CD14-positive monocyte (primary cell): ENCODE measurements at places on chromosomes 5 and 9. TPM values are rescaled to one million over a fixed set of nuclear protein-coding genes. Genes with fewer than 3 reads are reported as not detected.

- H3K36me3 ChIP-seq: no peaks in the 10 kb centered on the region
- no peak overlapping the region for H3K27ac ChIP-seq
- no peaks in the 10 kb centered on the region for H3K4me1 ChIP-seq
- H3K27me3 ChIP-seq: no peaks in the 10 kb centered on the region
Measured at GRCh38 chr5:12095808-12096281, 191.6 kb upstream of the CTNND2 start.

DNA sequence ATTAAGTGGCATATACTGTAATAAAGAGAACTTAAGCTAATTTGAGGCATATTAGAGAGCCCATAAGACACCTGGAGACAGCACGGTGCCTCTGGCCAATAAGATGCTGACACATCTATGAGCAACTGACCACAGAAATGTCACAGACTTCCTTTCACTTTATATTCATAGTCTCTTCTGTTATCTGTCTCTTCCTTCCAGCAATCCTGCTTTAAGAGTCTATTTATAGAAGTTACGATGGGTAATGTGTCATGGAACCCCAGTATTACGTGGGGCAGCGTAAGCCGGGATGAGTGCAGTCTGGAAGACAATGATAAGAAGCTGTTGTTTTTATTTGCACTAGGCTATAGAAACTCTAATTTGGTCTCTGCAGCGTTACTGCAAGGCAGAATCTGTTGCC lies 136.8 kb downstream of the CFAP90 start:
- H3K4me1 ChIP-seq: no peaks in the 10 kb centered on the region
- no peak overlapping the region for H3K27ac ChIP-seq
- no peak for DNase-seq
- H3K4me3 ChIP-seq: no peak overlapping the region

GRCh38 chr5:110386782-110387181 lies 339.7 kb downstream of the TMEM232 start:
- H3K4me3 ChIP-seq: no peak overlapping the region
- no peaks in the 10 kb centered on the region for H3K36me3 ChIP-seq
- no peak for DNase-seq
- H3K4me1 ChIP-seq: no peaks in the 10 kb centered on the region
- no peak overlapping the region for H3K27ac ChIP-seq

FCN1 gene
- 6,268 TPM for polyA plus RNA-seq

DNA sequence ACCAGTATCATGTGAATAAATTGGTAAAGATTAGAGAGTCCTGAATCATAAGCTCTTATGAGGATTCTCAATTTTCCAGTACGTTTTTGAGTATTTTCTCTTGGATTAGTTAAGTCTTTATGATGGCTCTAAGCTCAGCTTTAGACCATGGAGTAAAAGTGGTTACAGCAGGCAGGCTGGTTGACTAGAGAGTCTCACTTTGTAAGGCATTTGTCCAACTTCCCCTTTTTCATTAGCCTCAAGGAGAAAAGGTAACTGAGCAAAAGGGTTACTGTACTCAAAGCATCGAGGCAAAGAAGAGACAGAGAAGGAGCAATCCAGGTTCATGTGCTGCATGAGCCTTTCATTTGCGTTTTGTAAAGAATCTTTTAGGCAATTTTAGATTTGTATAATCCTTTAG lies 8.5 kb downstream of the NOP16 start:
- H3K4me3 ChIP-seq: no peak overlapping the region
- no peaks in the 10 kb centered on the region for H3K4me1 ChIP-seq
- no peak overlapping the region for H3K27ac ChIP-seq
- no peak for DNase-seq
- no peaks in the 10 kb centered on the region for H3K27me3 ChIP-seq
- H3K36me3 ChIP-seq: peaks cover 32% of the 10 kb centered on the region

DNA sequence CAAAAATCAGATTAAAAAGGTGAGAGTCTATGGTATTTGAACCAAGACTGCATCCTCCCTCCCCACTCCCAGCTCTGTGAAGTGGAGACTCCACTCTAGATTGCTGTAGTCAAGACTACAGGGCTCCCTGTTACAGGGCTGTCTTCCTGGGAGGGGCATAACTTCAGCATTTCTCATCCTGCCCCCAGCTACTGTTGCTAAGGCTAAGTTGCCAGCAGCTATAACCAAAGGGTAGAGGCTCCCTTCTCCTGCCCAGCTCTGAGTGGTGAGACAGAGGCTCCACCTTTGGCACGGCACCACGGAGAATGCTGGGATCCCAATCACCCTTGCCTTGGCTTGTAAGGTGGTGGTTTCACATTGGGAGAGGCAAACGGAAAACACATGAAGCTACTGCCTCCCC lies 39.2 kb upstream of the GCNT4 start:
- H3K4me3 ChIP-seq: no peak overlapping the region
- H3K36me3 ChIP-seq: no peaks in the 10 kb centered on the region
- H3K4me1 ChIP-seq: peaks cover 12% of the 10 kb centered on the region
- no peak for DNase-seq

DNA sequence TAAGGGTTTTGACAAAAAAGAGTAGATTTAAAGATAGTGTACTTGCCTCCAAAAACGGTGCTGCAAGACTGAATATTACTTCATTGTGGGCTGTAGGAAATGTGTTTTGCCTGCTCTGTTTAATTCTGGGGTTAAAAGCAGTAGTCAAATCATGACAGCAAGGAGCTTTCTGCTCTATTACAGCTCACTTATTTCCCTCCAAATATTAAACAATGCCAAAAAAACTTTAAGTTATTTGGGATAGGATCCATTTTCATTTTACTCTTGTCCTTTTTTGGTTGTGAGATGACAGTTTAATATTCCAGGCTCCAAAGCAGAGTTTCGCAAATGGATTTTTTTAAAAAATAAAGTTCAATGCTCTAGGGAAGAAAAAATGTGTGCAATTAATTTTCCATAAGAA lies 340.4 kb upstream of the RGMB start:
- no peaks in the 10 kb centered on the region for H3K36me3 ChIP-seq
- no peak overlapping the region for H3K4me3 ChIP-seq
- H3K27ac ChIP-seq: no peak overlapping the region
- no peak for DNase-seq

DNA sequence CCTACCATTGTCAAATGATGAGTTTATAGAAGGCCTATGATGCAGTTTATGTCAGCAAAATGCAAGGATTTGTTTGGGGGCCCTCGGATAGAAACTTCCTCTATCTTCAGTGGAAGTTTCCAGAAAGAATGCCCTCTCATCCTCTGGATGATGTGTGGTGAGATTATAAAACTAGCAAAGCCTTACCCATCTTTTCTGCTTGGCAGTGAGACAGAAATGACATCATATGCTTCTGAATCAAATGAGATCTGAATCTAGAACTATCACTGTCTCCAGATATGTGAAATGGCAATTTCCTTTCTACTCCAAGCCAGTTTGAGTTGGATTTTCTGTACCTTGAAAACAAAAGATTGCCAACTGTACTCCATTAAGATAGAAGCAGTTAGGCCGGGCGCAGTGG lies 60.4 kb upstream of the CKMT2 start:
- H3K27me3 ChIP-seq: no peaks in the 10 kb centered on the region
- no peak for DNase-seq
- no peak overlapping the region for H3K4me3 ChIP-seq

- no peak overlapping the region for H3K27ac ChIP-seq
- H3K36me3 ChIP-seq: no peaks in the 10 kb centered on the region
- peaks cover 2% of the 10 kb centered on the region for H3K27me3 ChIP-seq
- peak; percentile 89 for DNase-seq
- H3K4me1 ChIP-seq: peaks cover 16% of the 10 kb centered on the region
Measured at GRCh38 chr9:79877943-79878602, 306.3 kb downstream of the TLE4 start.

DNA sequence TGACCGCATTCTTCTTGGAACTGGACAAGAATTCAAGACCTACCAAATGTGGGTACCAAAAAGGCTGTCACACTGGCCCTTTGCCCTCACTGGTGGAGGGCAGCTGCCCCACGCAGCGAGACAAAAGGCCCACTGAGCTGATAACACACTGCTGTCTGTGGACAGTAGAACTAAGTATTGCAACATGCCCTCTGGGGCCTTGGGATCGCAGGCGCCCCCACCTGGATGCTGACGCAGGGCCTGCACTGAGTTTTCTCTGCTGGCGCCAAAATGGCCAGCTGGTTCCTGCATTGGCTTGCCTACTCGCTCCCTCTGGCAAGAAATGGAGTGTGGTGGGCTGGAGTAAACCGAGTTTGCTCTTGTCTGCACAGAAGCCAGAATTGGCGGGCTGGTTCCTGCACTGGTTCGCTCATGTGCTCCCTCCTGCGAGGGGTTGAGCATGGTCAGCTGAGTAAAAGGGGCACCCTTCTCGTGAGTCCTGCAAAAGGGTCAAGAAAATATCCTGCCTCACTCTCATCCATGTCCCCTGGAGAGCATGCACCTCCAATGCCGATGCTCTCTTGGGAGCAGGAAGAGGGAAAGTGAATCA lies 55.7 kb downstream of the NXNL2 start:
- no peak overlapping the region for H3K4me3 ChIP-seq
- DNase-seq: no peak
- no peaks in the 10 kb centered on the region for H3K4me1 ChIP-seq
- H3K36me3 ChIP-seq: no peaks in the 10 kb centered on the region
- H3K27ac ChIP-seq: no peak overlapping the region

SLC22A4 gene
- polyA plus RNA-seq: 7.2 TPM in 2 replicates

GRCh38 chr9:35933550-35934067 lies 24.3 kb downstream of the SPAAR start:
- H3K27me3 ChIP-seq: no peaks in the 10 kb centered on the region
- H3K36me3 ChIP-seq: no peaks in the 10 kb centered on the region
- peaks cover 10% of the 10 kb centered on the region for H3K4me1 ChIP-seq
- no peak overlapping the region for H3K27ac ChIP-seq
